Psoas muscle (tissue), 8 donors: ENCODE measurements at places on chromosomes 2 and 18. TPM values are rescaled to one million over a fixed set of nuclear protein-coding genes. Genes with fewer than 3 reads are reported as not detected.

DNA sequence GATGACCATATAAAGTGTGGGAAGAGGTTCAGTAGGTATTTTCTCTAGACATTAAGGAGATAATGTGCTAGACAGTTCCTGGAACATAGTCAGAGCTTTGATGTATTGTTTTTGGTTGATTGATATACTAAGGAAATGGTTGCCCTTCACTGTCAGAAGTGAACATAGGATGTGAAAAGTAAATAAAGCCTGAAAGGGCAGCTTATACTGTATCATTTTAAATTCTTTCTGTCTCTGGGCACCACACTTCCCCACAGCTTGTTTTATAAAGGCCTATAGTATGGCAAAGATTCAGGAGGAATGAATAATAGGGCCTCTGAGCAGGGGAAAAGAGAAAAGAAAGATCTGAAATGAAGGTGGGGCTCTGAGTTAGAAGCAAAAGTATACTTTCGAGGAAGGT lies 72.7 kb upstream of the ITPRID2 start:
- H3K36me3 ChIP-seq = no peaks in the 10 kb centered on the region
- no peaks in the 10 kb centered on the region for H3K4me1 ChIP-seq
- no peak overlapping the region for H3K4me3 ChIP-seq
- no peak overlapping the region for H3K27ac ChIP-seq

DNA sequence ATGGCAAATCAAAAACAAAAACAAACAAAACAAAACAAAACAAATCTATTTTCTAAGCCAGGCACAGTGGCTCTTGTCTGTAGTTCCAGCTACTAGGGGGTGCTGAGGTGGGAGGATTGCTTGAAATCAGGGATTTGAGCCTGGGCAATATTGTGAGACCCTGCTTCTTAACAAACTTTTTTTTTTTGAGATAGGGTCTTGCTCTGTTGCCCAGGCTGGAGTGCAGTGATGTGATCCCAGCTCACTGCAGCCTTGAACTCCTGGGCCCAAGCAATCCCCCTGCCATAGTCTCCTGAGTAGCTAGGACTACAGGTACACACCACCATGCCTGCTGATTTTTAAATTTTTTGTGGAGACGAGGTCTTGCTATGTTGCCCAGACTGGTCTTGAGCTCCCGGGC lies 6.2 kb downstream of the HPCAL1 start:
- no peaks in the 10 kb centered on the region for H3K4me1 ChIP-seq
- no peak overlapping the region for H3K4me3 ChIP-seq
- DNase-seq = no peak
- no peaks in the 10 kb centered on the region for H3K27me3 ChIP-seq

Gene TSN
- 38.0 TPM for total RNA-seq

Gene SCN1A
- total RNA-seq = not detected

Gene ACKR3
- total RNA-seq = 23.2 TPM
